ENCODE measurements at places on chromosomes 7 and 10.

GRCh38 chr10:47190301-47190700 is 109.7 kb upstream of the GDF10 start:
- no peak for DNase-seq

GRCh38 chr7:4000139-4000538 is 682.0 kb upstream of the FOXK1 start:
- no peak for DNase-seq

- DNase-seq, result no peak
These were observed 651.6 kb upstream of the IGFBP3 start for GRCh38 chr7:46572691-46573090.

GRCh38 chr7:38673795-38674194 is 42.6 kb upstream of the AMPH start:
- no peak for DNase-seq

GRCh38 chr7:14858866-14859265 is 43.7 kb downstream of the DGKB start:
- no peak for DNase-seq

- no peak for DNase-seq
These were observed 42.2 kb upstream of the FZD9 start for GRCh38 chr7:73391396-73391795.

GRCh38 chr7:28409716-28410627 is 2.3 kb upstream of the CREB5 start:
- DNase-seq, result no peak

GRCh38 chr10:77299320-77299719 is 338.3 kb downstream of the KCNMA1 start:
- DNase-seq, result no peak

DNA sequence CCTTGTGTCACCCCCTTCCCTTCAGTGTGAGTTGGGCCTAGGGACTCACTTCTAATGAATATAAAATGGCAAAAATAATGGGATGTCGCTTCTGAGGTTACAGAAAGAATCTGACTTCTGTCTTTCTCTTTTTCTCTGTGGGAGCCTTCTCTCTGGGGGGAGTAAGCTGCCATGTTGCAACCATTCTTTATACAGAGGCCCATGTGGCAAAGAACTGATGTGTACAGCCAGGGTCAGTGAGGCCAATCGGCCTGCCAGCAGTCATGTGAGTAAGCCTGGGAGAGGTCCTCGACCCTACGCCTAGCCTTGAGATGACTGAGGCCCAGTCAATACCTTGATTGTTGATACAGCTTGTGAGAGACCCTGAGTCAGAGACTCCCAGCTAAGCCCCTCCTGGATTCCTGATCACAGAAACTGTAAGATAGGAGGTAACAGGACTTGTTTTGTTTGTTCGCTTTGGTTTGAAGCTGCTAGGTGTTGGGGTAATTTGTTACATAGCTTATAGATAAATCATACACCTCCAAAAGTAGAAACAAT is 1.7 kb downstream of the TCAF1 start:
- DNase-seq, result no peak

- DNase-seq, result no peak
These were observed 65.7 kb downstream of the NXPH1 start for GRCh38 chr7:8499128-8499527.

DNA sequence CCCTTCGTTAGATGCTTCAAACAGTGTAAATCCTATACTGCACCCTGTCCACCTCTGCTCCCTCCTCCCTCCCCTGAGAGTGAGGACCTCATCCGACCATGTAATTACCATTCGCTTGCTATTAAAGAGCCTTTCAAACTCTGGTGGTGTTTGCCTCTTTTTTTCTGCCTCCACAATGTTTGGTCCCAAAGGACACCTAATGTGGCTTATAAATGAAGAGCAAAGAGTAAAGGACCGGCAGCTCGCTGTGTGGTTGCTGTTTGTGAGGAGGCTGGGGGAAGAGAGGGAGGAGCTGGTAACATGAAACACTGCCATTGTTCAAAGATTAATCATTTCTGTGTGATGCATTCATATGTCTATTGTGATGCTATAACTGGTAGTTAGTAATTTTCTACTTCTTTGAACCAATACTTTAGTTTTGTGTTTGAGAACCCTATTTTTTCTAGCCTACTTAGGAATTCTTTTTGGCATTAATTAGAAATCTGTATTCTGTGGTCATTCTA is 27.9 kb downstream of the MTURN start:
- no peak for DNase-seq

GRCh38 chr10:92239600-92240288 is 51.1 kb downstream of the CPEB3 start:
- DNase-seq, result peak; percentile 15

GRCh38 chr7:3065724-3066143 is 22.1 kb upstream of the CARD11 start:
- peak; percentile 24 for DNase-seq

DNA sequence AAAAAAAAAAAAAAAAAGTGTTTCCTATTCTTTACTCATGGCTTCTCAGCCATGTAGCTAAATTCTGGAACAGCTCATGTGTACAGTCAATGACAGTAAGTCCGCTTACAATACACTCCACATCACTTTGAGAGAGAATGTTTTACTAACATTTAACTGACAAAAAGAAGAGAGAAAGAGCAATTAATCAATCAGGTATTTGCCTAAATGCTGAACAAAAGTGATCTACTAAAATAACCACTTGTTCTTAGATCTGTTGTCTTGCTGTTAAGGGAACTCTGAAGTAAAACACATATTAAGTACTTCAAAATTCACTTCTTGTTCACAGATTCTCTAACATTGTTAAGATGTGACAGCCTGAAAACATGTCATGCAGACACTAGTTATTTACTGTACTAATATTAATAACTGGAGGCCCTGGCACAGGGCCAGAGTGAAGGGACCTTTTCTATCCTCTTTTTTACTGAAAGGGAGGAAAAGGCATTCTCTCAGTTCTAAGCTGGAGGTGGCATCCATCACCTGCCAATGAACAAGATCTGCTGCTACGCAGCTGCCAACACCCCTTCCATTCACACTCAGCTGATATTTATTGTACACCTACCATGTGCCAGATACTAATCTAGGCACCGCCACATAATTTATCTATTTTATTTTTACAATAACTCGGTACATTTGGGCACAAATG is 72.6 kb downstream of the AHR start:
- no peak for DNase-seq

GRCh38 chr10:123645615-123646014 is 20.5 kb upstream of the GPR26 start:
- no peak for DNase-seq

DNA sequence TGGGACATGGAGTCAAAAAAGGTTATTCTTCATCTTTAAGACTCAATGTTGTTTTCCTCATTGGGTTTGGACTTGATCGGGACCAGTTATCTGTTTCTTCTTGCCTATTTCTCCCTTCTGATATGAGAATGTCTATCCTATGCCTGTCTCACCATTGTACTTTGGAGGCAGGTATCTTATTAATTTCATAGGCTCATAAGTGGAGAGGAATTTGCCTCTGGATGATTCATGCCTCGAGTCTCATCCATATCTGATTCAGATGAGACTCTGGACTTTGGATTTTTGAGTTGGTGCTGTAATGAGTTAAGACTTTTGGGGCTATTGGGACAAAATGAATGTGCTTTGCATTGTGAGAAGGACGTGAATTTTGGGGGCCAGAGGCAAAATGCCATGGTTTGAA is 36.2 kb upstream of the CCDC7 start:
- no peak for DNase-seq

GRCh38 chr7:92626281-92626809 is 36.2 kb upstream of the FAM133B start:
- DNase-seq, result no peak

- no peak for DNase-seq
These were observed 21.1 kb upstream of the TRPV6 start for GRCh38 chr7:142906643-142907042.

GRCh38 chr7:126780993-126781392 is 471.7 kb downstream of the GRM8 start:
- DNase-seq, result no peak

- DNase-seq, result no peak
These were observed 58.3 kb downstream of the CYP26A1 start for GRCh38 chr10:93131986-93132385.

DNA sequence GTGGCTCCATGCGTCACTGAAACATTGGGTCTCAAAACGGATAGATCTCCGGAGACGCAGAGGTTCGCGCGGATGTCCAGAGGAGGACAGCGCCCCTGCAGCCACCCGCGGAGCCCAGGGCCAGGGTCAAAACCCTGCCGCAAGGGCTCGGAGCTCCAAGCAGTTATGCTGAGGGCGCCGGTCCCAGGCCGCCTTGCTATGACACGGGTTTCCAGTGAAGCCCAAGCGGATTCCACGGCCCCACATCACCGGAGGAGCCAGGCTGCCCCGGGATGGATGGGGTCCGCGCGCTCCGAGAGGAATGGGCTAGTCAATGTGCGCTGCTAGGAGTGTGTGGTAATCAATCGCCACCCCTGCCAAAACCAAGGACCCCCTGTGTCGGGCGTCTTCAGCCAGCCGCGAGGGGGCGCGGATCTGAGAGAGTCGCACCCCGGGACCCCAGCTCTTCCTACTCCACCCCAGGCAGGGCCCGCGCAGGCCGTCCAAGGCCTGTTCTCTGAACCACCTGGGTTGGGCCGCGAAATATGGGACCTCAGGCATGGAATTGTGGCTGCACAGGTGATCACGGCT is 5.6 kb upstream of the EMX2 start:
- DNase-seq, result no peak

DNA sequence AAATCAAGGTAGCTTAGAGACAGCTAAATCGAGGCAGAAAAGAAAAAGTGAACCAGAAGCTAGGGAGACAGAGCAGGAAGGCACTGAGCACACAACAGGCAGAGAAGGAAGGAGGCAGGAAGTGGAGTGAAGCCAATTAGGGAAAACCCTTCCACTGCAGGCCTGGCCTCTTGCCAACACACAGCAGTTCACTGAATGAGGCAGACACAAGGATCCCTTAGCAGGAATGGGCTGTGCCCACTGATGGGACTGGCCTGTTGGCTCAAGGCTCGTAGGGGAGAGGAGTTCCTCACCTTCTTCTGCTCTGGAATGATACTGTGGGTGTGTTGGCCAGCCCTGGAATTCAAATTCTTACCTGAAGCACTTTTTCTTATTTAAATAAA is 220.3 kb upstream of the STK17A start:
- DNase-seq, result no peak

DNA sequence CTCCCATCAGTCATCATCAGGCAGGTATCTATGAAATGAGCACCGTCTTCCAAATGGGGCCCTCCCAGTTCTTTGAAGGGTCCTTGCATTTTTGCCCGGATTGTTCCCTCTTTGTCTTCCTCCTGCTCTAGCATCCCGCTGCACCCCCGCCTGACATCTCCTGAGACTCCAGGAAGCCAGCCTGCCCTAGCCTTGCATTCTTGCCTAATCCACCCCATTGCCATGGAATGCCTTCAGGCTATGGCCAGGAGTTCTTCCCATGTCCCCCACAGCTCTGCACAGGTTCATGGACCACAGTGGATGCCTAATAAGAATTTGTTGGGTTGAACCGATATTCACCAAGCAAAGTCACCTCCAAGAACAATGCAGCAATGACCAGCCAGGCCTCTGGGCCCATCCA is 62.1 kb downstream of the ZMIZ1 start:
- DNase-seq, result no peak

DNA sequence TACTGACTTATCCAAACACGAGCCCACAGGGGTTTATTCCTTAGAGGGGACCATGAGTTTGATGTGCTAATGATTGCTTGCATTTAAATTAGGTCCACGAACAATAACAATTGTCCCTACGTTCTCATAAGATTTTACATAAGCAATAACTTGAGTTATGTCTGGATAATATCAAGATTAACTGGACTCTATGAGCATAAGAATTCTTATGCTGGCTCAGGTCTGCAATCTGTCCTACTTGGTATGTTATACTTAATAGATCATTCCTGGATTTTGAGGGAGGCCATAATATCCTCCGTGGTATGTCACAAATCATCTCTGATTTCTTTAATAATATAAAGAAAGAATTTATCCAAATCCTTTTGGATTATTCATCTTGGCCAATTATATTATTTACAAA is 552.3 kb downstream of the KCNMA1 start:
- DNase-seq, result no peak

DNA sequence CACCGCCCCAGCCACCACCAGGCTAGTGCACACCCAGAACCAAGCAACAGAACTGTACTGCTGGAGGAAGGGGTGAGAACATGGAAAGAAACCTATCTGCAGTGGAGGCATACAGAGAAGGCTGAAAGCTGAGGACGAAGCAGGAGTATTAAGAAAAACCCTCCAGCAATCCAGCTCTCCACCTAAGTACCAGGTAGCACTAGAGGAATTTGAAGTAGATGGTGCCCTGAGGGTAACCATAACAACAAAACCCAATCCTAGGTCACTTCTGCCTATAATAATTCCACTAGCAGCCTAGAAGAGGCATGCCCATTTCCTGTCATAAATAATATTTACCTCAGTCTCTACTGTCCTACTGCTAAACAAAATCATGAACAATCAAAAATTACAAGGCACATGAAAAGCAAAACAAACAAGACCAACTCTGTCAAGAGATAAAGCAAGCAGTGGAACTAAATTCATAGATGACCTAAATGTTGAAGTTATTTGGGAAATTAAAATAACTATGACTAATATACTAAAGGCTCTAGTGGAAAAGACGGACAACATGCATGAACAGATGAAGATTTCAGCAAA is 51.1 kb downstream of the HYCC1 start:
- DNase-seq, result no peak

- no peak for DNase-seq
These were observed 359.1 kb upstream of the SEMA3A start for GRCh38 chr7:84553711-84554110.

- DNase-seq, result no peak
These were observed 751.8 kb downstream of the KCNMA1 start for GRCh38 chr10:76885816-76886215.

GRCh38 chr7:21454182-21454581 is 26.3 kb downstream of the SP4 start:
- no peak for DNase-seq

DNA sequence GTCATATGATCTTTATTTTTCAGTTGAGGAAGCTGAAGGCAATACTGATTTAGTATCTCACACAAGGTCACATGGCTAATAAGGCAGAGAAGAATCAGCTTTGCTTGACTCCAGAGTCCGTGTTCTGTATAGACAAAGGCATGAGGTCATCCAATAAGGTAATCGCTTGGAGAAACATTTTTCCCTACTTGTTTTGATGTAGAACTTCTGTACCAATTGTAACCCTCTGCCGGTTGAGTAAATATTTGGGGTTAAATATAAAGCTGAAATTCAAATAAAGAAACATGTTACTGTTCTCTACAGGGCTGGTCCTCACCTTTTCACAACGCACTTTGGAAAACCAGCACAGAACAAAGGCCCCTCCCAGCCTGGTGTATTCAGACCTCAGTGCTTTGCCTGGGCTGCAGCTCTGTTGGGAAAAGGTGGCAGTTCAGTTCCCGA is 83.0 kb upstream of the INSYN2A start:
- DNase-seq, result no peak

GRCh38 chr7:90596671-90597562 is 796 bp downstream of the CDK14 start:
- DNase-seq, result no peak

GRCh38 chr7:35024298-35024697 is 13.0 kb downstream of the DPY19L1 start:
- DNase-seq, result no peak

All from stimulated activated CD4-positive, alpha-beta T cell treated with anti-CD3 and anti-CD28 coated beads, Interleukin-15, amount 100 ng/mL, for 1 hour (primary cell).